ENCODE measurements at places on chromosomes 11 and 22.

DNA sequence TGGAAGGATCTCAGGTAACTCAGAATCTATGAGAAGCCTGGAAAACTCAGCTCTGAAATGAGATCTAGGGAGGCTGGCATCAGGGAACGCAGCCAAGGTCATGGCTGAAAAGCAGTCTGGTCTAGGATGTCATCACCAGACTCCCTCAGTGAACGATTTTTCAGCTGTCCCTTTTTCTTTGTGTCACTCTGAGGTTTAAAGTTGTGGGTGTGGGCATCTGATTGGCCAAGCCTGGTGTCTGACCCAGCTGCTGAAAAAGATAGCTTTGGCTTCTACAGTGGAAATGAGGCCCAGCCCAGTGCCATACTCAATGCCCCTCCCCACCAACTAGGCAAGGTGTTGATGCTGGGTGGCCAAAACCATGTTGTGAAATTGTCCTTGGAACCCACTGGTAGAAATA, 14.5 kb downstream of the RPS3 start:
- DNase-seq, result no peak

DNA sequence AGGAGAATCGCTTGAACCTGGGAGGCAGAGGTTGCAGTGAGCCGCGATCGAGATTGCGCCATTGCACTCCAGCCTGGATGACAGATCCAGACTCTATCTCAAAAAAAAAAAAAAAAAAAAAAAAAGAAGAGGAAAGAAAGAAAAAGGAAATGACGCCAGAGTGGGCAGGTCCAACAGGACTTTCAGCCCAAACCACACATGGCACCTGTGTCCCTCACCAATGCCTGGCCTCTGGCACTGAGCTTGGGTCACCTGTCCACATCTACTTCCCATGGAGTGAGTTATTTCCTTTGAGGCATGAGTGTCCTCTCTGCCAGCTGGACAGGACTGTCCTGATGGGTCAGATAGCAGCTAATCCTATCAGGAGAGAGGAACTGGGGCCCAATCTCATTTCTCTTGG, 15.2 kb upstream of the GCAT start:
- no peak for DNase-seq

DNA sequence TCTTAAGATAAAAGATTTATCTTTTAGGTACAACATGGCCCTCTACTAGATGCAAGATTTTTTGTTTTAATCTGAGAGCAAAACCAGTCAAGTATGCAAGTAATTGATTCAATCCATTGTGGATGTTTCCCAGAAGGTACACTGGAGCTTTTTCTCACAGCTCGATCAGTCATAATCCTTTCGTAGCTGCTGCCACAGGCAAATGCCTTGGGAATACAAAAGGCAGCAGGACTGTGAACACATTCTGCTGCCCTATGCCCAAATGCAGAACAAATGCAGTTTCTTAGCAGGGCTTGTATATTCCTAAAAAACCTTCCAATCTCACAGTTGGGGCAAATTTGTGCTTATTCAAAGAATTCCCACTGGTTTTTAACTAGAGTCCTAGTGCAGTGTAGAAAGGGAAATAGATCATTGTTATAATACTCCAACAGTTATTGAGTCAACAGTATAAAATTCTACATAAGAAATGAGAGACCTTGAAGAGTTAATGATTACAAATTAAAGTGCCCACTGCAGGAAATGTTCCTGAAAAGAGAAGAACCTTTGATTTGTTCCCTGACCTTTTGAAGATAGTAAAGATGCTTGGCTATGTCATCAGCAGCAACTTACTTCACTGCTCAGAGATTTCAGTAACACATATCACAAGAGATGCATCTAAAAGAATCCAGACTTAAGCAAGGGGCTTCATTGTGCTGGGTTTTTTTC, 14.1 kb downstream of the LPXN start:
- no peak for DNase-seq

DNA sequence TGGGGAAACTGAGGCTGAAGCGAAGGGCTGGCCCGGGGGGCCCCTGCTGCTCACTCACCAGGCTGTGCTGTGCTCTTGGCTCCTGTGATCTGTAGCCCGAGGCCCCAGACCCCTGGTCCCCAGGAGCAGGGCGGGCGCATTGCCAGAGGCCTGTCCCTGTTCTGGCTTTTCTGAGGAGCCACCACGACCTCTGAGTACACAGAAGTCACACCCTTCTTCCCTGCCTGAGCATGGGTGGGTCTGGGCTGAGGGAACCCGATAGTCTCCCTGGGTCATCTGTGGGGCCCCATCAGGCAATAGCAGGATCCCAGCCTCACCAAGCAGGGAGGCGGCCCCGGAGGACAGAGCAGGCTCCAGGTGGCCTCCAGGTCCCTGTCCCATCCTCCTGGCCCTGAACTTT, 5.1 kb downstream of the CASTOR1 start:
- no peak for DNase-seq

DNA sequence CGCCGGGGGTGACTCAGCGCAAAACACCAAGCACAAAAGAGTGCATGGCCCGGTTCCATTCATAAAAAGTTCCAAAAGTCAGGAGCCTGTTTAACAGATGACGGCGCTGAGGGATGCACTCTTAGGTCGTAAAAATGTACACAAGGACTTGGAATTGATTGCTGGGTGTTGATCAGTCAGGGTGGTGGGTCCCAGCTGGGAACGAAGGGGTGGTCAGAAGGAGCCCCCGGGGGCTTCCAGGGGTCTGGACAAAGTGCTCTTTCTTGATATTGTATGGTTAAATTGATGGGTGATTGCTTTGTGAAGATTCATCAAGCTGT, 20.7 kb downstream of the IFITM10 start:
- DNase-seq, result no peak

GRCh38 chr11:33690290-33691065, 10.1 kb downstream of the C11orf91 start:
- no peak for DNase-seq

DNA sequence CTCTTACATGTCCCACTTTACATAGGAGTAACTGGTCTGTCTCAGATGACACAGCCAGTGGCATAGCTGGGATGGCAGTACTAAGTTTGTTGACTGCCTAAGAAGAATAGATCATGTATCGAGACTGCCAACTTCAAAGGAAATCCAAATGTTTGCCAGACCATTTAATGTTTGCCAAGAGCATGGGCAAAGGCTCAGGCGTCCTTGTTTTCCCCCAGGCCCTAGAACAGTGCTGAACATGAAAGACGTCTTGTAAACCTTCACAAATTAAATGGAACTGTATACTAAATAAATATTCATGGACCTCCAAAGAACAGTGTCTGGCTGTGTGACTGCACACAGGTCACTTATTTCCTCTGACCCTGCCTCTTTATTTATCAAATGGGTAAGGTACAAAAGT, 234.7 kb upstream of the CCDC90B start:
- no peak for DNase-seq

All from OCI-LY7 (cell line).